ENCODE measurements at places on chromosomes 5 and 9.
A peak's percentile ranks its signal among the peaks of the same experiment; 100 is the strongest.

DNA sequence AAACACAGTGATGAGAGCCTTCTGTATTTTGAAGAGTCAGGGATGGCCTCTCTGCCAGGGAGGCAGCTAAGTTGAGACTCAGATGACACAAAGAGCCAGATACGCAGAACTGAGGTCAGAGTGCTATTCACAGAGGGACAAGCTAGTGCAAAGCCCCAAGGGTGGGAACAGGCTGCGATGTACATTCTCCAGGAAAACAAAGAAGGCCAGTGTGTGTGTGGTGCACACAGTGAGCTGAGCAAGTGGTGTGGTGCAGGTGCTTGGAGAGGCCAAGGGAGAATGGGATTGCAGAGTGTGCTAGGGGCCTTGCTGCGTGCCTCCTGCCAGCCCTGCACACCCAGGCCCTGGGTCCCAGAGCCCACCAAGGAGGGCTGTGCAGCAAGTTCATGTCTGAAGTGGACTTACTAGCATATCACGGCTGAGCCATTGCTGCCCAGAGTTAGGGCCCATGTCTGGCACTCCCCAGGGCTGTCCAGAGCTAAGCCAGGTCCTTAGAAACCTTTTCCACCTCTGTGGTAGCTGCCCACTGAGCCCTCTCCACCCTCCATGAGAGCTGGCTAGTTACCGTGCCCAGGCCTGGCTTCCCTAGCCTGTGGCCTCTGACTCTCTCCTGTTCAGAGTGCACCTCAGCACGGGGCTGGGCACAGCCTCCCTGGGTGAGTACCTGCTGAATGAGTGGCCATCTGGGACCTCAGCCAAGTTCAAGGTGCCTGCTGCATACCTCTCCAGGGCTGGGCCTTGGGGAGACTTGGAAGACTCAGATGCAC is 9.3 kb downstream of the SLC25A48 start:
- no peaks in the 10 kb centered on the region for H3K4me1 ChIP-seq
- DNase-seq: no peak
- no peak overlapping the region for H3K27ac ChIP-seq
- H3K36me3 ChIP-seq: no peaks in the 10 kb centered on the region
- H3K4me3 ChIP-seq: no peak overlapping the region
- H3K27me3 ChIP-seq: peaks cover 4% of the 10 kb centered on the region

- no peaks in the 10 kb centered on the region for H3K36me3 ChIP-seq
- no peak overlapping the region for H3K4me3 ChIP-seq
- H3K27me3 ChIP-seq: peaks cover 15% of the 10 kb centered on the region
- peaks cover 42% of the 10 kb centered on the region for H3K4me1 ChIP-seq
- peak; percentile 36 for DNase-seq
These were observed 118.9 kb upstream of the ELL2 start for GRCh38 chr5:96080557-96080956.

DNA sequence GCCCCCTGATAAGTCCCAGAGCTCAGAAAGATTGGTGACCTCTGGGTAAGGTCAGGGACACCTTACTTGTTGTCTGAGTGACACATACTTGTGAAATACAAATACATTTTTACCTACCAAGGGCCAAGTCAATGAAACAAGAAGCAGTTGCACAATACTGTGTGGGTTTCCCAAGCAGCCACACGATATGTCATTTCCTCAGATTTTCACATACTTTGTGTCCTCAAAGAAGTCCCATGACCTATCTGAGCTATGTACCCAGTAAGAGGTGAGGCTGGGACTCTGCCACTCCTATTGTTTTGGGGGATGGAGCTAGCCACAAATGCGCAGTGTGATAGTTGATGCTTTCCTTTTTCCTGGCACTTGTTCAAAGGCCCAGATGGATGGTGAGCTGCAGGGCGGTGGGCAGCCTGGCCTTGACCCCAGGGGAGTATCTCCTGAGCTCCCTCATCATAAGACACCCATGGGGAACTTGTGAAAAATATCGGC is 4.8 kb upstream of the SLC25A51 start:
- H3K27ac ChIP-seq: no peak overlapping the region
- H3K4me1 ChIP-seq: peaks cover 9% of the 10 kb centered on the region
- no peak for DNase-seq

- no peak overlapping the region for H3K27ac ChIP-seq
- peaks cover 22% of the 10 kb centered on the region for H3K27me3 ChIP-seq
- H3K4me1 ChIP-seq: no peaks in the 10 kb centered on the region
- H3K4me3 ChIP-seq: no peak overlapping the region
- H3K36me3 ChIP-seq: no peaks in the 10 kb centered on the region
- DNase-seq: no peak
These were observed 294.0 kb upstream of the SMARCA2 start for GRCh38 chr9:1721196-1721595.

GRCh38 chr5:74019923-74020322 is 393.9 kb downstream of the ARHGEF28 start:
- H3K27ac ChIP-seq: no peak overlapping the region
- no peaks in the 10 kb centered on the region for H3K4me1 ChIP-seq
- H3K36me3 ChIP-seq: no peaks in the 10 kb centered on the region
- no peak overlapping the region for H3K4me3 ChIP-seq

GRCh38 chr5:98784411-98784810 is 10.9 kb downstream of the RGMB start:
- H3K36me3 ChIP-seq: peaks cover 13% of the 10 kb centered on the region
- H3K4me1 ChIP-seq: peaks cover 41% of the 10 kb centered on the region
- H3K27ac ChIP-seq: no peak overlapping the region
- H3K4me3 ChIP-seq: no peak overlapping the region
- no peaks in the 10 kb centered on the region for H3K27me3 ChIP-seq
- DNase-seq: no peak

DNA sequence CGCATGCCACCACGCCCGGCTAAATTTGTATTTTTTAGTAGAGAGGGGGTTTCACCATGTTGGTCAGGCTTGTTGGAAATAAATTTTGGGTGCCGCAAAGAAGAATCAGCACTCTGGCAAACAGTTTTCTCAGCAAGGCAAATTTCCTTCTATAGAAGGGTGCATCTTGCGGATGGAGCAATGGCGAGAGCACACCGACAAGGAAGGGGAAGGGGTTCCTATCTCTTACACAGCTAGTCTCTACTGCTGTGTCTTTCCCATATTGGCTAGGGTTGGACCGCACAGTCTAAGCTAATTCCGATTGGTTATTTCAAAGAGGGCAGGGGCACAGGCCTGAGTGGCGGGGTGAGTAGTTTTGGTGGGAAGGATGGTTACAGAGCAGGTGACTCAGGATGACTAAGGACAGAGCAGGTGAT is 707 bp downstream of the GTF3C5 start:
- no peaks in the 10 kb centered on the region for H3K27me3 ChIP-seq
- peaks cover 42% of the 10 kb centered on the region for H3K4me1 ChIP-seq
- H3K36me3 ChIP-seq: peaks cover 6% of the 10 kb centered on the region
- peak overlapping the region; percentile 39 for H3K27ac ChIP-seq
- H3K4me3 ChIP-seq: peak overlapping the region; percentile 98

- no peak overlapping the region for H3K4me3 ChIP-seq
- no peaks in the 10 kb centered on the region for H3K36me3 ChIP-seq
These were observed 7.0 kb upstream of the SCGB3A1 start for GRCh38 chr5:180598316-180598701.
